ENCODE measurements at places on chromosomes 6 and 20.

DNA sequence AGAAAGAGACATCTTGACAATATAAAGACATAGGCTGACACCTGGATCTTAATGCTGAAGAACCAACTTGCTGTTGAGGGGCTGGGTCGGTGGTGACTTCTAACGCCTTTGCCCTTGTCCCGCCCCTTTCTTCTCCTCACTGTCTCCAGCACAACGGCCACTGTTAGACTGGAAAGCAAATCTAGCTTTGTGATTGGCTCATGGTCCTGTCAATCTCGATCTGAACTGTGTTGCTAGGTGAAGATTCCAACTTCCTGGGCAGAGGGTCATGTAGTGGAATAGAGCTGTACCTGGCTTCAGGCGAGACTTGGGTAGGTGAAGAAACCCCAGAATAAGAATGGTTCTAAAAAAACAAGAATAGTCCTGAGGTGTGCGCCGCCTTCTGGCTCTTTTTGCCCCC lies at the start of gene PGK2:
TSS of gene PGK2 (minus strand) at position 110 of the 400 bp plus-strand sequence. CDS start at position 12, 98 bp downstream.
- no peak for DNase-seq

GRCh38 chr20:38152621-38153221 lies 12.3 kb downstream of the TGM2 start:
- DNase-seq, result no peak

- no peak for DNase-seq
Observed at GRCh38 chr20:44036441-44036840, 121.8 kb downstream of the TOX2 start.

GRCh38 chr6:90187437-90188121 lies 109.1 kb downstream of the BACH2 start:
- DNase-seq, result no peak

DNA sequence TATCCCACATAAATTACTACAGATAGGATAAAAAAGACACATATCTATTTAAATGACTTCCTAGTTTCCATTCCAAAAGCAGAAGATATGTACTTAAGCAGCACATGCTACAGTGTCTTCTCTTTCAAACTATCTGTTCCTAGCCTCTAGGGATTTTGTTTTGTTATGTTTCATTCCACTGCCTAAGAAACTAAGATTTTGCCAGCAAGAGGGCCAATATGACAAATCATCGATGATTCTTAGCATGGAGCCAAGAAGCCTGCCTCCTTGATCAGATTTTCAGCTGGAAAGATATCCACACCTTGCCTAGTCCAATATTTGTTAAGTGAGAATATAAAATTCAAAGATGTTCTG lies 7.0 kb downstream of the SNX5 start:
- no peak for DNase-seq

- no peak for DNase-seq
Observed at GRCh38 chr20:16050366-16050765, 522.9 kb downstream of the KIF16B start.

Data from activated CD4-positive, alpha-beta T cell treated with anti-CD3 and anti-CD28 coated beads for 4 hours (primary cell).